ENCODE measurements at places on chromosomes 5 and 9.
A peak's percentile ranks its signal among the peaks of the same experiment; 100 is the strongest.

- DNase-seq = no peak
Measured at GRCh38 chr5:81292130-81292529, 9.3 kb upstream of the ZCCHC9 start.

DNA sequence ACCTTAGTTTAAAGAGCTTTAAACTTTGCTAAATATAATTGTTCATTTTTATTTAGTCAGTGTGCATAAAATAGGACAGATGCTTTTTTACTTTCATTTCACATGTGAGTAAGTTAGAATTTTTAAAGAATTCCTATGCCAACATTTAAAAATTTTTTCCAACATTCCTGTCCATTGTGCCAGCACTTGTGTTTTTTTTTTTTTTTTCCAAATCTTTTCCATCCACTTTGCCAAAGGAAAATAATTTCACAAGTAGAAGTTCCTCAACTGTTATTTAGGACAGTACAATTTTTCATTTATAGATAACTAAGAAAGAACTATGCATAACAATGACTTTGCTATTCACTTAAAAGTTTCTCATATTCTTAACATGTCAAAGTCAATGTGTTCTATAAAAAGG lies 189.5 kb downstream of the ADAMTS6 start:
- no peak for DNase-seq

DNA sequence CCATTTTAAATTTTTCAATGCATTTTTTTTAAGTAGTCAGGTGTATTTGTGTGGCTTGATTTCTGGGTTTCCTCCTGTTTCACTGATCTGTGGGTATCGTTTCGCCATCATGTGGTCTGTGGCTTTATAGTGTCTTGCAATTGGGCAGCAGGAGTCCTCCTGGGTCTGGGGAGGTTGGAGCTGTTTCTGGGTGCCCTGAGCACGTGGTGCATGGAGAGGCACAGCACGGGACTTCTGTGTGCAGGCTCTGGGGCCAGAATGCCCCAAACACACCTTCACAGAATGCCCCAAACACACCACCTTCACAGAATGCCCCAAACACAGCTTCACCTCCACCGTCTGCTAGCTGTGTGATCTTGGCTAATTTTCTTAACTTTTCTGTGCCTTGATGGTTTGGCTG lies 82.6 kb upstream of the COL5A1 start:
- no peak for DNase-seq

GRCh38 chr9:91192381-91193086 lies 169.2 kb downstream of the AUH start:
- DNase-seq = no peak

DNA sequence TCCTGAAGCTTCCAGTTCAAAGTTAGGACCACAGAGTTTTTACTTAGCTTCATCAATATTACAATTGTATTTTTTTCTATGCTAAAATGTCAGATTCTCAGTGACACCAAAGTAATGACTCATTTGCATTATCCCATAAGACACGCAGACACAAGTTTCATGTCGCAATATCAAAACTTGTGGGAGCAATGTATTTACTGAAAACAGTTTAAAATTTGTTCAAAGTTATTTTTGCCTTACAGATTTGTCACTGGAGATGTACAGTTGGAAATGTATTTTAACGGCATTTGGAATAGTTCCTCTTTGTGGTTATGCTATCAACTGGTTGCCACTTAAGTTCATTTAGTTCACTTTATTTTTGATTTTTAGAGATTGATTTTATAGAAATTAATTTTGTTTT lies 36.2 kb upstream of the DAP start:
- no peak for DNase-seq

DNA sequence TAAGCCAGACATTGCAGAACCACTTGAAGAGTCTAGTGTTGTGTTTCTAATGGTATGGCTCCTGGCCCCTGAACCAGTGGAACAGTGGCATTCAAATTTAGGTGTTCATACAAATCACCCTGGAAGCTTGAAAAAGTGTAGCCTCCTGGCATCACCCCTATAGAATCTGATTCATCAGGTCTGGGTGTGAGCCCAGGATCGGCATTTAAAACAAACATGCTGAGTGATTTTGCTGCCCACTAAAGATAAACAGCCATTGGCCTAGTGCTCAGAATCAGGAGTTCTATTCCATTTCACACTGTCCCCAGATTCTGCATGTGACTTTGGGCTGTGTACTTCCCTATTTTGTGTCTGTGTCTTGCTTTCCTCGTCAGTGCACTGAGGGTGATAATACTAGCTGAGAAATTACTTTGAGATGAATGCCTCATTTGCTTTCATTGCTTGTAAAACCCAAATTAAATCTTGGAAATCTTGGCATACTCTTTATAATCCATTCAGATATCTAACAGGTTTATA lies 241.5 kb upstream of the CLINT1 start:
- DNase-seq = no peak

DNA sequence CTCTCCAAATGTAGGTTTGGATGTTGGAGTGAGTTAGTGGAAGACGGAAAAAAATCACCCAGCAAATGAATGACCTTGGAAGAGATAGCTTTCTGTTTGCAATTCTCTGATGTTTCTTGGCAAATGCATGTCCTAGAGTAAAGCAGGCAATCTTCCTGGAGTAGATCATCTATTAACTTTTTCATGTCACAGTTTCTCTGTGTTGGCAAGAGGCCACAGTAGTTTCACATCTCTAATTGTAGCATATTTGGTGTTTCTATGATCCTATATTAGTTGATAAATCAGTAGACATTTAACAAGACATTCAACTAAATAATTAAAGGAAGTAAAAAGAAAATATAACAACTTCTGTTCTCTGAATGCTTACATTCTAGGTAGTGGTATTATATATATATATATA lies 138.2 kb upstream of the MINAR2 start:
- DNase-seq = no peak

DNA sequence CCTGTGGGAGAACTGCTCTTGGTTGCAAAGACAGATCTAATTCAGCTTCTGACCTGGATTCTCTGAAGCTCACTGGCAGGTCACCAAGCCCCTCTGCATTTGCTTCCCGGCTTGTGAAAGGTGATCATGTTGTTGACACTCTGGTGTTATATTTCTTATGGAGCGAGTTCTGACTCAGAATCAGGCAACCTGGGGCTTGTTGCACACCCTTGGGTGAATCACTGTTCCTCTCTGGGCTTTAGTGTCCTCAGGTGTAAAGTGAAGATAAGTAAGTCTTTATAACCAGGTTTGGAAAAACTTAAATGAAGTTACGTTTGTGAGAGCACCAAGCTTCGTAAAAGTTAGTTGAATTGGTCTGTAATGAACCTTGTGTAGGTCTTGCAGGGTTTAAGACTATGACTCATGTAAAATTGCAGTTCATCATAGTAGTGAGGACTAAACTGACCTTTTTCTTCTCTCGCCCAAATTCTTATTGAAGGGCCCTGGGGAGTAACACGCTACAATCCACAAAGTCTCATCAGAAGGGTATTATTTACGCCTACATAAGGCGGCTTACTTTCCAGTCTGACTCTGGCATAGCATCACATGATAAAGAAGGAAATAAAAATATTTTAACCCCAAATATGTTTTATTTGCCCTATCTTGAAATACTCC lies 218.6 kb downstream of the TMEM38B start:
- no peak for DNase-seq

DNA sequence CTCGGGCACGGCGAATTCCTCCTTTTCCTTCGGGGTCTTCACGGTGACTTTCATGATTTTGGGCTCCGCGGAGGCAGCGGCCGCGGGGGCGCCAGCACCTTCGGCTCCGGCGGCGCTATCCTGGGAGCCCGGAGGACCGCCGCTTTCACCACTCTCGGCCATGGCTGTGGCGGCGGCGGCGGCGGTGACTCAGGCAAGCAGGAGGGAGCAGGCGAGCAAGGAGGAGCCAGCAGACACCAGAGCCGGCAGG lies 315 bp downstream of the UBQLN1 start:
- no peak for DNase-seq

DNA sequence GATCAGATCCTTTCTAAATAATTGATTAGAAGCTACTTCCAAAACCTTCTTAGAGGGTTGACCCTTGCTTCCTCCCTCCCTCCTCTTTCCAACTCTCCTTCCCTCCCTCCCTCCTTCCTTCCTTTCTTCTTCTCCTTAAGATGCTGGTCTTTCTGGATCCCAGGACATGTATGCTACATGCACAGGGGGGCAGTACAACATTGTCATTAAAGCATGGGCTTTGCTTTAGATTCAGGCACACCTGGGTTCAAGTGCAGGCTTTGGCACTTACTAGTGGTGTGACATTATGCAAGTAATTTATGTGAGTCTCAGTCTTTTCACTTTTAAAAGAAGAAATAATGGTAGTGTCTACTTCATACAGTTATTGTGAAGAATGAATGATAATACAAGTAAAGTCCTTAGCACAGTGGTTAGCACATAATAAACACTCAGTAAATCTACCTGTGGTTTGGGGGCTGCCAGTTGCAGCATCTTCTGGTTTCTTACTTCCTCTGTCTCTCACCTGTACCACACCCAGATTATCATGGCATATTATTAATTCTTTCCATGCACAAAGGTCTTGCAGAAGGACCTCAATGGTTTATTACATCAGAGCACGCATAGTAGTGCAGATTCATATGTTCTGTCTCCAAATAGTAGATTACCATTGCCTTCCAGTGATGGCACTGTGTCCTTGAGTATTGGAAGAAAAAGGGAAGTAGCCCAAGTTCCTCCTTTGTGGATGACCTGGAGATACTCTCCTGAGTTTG lies 154.1 kb downstream of the ARHGAP26 start:
- no peak for DNase-seq

GRCh38 chr9:120726484-120726883 lies 12.2 kb upstream of the MEGF9 start:
- DNase-seq = no peak

GRCh38 chr9:87875831-87876545 lies 6.7 kb upstream of the SPATA31E1 start:
- DNase-seq = no peak

GRCh38 chr5:151239237-151239861 lies 13.6 kb upstream of the GM2A start:
- DNase-seq = peak; percentile 64

DNA sequence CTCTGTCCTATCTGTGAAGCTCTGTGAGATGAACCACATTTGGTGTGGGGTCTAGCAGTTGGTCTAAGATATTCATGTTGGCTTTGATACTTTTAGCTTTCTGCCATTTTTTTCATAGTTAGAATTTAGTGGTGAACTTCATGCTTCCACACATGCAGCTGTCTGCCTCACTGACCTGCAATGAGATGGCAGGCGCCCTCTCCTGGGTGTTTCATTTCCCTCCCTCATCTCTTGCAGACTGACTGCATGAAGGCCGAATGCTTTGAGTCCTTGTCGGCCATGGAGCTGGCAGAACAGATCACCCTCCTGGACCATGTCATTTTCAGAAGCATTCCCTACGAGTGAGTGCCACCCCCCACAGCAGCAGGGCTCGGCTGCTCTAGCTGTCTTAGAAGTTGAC lies 26.1 kb upstream of the CKMT2 start:
- DNase-seq = no peak

GRCh38 chr5:154901276-154901675 lies 36.7 kb downstream of the GEMIN5 start:
- no peak for DNase-seq

DNA sequence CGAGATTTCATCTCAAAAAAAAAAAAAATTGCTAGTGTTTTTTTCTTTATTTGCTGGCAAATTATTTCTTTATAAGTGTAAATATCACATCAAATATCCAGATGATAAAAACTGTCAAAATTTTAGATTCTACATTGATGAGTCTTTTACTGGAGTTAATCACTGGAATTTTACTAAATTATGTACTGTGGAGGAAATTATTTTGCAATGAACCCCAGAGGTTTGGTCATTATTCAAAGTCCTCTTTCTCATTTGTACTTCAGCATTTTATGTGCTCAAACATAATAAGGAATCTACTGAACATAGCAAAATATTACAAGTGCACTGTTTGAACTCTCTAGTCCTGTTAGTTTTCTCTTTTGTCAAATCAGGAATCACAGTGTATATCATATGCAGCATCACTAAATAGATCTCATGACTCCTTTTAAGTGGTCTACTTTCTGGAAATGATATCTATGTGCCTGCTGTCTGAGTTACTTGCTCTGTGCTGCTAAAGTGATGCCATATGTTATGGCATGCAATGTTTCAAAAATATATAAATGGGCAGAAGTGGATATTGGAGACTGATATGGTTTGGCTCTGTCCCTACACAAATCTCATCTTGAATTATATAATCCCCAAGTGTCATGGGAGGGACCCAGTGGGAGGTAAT lies 18.0 kb downstream of the OTULINL start:
- no peak for DNase-seq

DNA sequence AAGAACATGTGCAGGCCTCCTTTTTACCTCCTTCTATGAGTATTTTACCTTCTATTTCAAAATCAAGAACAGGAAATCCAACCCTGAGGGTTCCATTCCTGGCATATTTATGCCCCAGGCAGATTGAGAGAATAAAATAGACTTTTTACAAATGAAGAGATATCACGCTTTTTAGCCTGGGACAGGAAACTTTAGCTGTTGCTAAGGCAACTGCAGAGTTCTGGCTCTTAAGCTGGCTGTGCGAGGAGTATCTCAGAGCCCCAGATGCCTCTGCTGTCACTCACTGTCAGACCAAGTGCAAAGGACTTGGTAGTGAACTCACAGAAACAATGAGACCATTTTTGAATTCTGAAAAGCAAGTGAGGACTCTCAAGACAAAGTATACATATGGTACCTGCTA lies 69.5 kb upstream of the HSPB3 start:
- no peak for DNase-seq

- no peak for DNase-seq
Measured at GRCh38 chr9:75148561-75148960, 60.2 kb downstream of the OSTF1 start.

- DNase-seq = peak; percentile 28
Measured at GRCh38 chr9:114409103-114409780, 21.5 kb upstream of the AKNA start.

DNA sequence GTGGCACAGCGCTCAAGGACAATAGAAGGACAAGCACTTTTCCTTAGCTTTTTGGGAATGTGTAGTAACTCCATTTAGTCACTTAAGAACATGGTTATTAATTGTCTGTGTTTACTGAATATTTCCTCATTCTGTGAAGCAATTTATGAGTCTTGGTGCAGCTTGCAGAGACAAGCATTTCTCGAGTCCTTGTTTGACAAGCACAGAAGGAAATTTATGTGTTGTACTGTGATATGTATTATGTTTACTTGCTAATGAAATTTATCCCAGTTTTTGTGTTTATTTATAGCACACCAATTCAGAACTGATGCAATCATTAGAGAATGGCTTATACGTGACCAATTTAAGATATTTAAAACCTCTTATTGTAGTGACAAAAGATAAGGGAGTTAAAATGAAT lies 168.6 kb downstream of the PRELID2 start:
- no peak for DNase-seq

GRCh38 chr5:98569288-98569687 lies 204.2 kb upstream of the RGMB start:
- DNase-seq = no peak

GRCh38 chr5:176830995-176831423 lies 20.6 kb downstream of the UNC5A start:
- DNase-seq = no peak
